ENCODE measurements at places on chromosomes 7 and 10.
A peak's percentile ranks its signal among the peaks of the same experiment; 100 is the strongest.

- peak; percentile 19 for DNase-seq
These were observed 659 bp downstream of the OPTN start for GRCh38 chr10:13100349-13101294.

- DNase-seq, result no peak
These were observed 72.3 kb upstream of the PHYHIPL start for GRCh38 chr10:59104186-59104585.

GRCh38 chr10:99425204-99425603 lies 5.2 kb downstream of the GOT1 start:
- DNase-seq, result no peak

DNA sequence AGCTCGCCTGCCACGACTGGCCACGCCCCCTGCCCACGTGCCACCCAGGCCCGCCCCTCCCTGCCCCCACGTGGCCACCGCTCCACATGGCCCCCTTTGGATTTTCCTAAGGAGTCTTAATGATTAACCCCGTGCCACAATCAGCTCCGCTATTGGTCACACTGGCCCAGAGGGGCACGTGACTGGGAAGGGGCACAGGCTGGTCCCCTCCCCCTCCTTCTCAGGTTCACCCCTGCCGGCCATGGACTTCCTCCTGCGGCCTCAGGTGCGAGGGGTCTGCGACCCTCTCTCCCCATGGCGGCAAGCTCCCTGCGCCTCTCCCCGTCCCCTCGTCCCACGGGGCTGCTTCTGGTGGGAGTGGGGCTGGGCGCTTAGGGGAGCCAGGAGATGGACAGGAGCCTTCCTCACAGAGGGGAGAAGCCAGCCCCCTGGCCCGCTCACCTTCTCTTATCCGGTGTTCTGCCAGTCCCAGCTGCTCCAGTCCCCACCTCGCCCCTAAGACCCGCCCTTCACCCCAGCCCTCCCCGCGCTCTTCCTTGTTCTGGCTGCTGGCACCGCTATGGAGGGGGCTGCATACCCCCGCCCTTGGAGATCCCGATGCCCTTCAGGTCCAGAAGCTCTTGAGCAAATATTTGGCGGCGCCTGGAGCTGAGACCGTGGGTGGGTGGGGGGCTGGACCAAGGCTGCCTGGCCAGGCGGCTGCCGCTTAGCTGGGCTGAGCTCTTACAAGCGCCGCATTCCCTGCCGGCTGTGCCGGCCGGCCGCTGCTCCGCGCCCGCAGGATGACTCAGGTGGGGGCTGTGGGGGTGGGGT lies 3.2 kb downstream of the SLC4A2 start:
- DNase-seq, result peak; percentile 56

GRCh38 chr10:74418285-74418872 lies 267.4 kb downstream of the ADK start:
- no peak for DNase-seq

- no peak for DNase-seq
These were observed 84.8 kb downstream of the OAT start for GRCh38 chr10:124333931-124334330.

DNA sequence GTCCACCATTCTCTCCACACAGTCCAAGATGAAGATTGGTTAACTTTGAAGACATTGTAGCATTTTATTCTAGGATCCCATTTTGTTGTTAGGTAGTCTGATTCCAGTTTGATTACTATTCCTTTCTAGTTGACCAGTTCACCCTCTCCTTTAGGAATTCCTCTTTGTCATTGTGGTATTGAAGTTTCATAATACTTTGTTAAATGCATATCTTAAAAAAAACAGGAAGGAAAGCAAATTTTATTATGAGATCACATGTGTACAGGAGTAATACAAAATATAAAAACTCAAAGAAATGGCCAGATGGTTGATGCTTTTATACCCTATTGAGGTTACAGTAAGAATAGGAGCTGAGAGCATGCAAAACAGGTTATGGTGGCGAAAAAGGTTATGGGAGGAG lies 15.5 kb upstream of the SEMA3C start:
- peak; percentile 10 for DNase-seq

- peak; percentile 49 for DNase-seq
These were observed 61.8 kb downstream of the RASGEF1A start for GRCh38 chr10:43204943-43205671.

All from fibroblast of gingiva (primary cell).